ENCODE measurements at places on chromosomes 16 and 17.

DNA sequence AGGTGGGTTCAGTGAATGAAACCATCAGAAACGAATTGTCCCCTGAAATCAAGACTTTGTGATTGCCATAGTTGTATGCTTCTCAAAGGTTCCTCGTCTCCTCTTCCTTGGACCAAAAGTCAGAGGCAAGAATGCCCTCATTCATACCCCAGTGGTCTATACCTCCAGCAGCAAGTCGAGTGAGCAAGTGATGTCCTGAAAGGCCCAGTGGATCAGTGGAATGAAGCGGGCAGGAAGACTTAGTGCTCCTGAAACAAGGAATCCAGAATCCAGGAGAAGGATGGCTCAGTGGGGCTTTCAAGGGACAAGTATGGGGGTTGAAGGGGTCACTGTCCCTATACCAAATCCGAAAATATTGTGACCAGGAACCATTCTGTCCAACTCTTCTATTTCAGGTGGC, 5.3 kb upstream of the ERBB2 start:
- no peak for DNase-seq

GRCh38 chr17:83028851-83029250, 50.6 kb upstream of the METRNL start:
- DNase-seq, result no peak

DNA sequence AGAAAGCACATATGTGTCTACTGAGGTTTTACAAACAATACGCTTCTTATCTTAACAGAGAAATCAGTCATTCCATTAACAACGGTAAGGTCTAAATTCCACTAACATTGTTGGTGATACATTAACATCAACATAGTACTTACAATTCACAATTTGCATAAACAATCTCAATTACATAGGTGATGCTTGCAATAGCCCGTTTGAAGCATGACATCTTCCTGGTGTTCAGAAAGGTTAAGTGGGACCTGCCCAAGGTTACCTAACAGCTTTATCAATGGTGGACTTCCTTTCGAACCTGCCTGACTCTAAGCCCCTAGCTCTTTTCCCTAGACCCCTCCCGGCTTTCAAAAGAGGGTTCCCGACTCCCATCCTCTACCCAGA, 699 bp downstream of the FAM222B start:
- no peak for DNase-seq

GRCh38 chr16:88383401-88384221, 852 bp downstream of the ZNF469 start:
- DNase-seq, result peak; percentile 8

DNA sequence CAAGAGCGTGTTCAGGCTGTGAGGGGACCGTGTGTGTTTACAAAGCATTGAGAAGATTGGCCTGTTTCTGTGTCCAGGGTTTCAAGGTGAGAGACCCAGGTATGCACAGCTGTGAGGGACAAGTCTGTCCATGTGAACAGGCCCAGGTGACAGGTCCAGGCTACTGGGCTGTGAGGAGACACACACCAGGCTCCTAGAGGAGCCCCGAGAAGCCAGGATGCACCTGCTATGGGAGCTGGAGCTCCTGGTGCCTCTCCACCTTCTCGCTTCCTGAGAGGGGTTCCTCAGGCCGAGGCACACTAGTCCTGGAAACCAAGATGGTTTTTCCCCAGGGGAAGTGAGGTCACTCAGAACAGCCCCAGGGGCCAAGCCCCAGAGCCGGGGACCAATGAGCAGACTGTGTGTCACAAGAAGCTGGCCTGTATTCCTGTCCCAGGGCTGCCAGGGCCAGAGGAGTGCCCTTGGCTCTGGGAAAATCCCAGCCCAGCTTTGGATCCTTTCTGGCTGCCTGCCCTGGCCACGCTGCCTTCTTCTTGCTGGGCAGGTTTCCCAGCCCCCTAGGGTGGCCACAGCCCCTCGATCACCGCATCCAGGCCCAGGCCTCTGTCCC, 153.4 kb upstream of the PLCG2 start:
- DNase-seq, result peak; percentile 70

DNA sequence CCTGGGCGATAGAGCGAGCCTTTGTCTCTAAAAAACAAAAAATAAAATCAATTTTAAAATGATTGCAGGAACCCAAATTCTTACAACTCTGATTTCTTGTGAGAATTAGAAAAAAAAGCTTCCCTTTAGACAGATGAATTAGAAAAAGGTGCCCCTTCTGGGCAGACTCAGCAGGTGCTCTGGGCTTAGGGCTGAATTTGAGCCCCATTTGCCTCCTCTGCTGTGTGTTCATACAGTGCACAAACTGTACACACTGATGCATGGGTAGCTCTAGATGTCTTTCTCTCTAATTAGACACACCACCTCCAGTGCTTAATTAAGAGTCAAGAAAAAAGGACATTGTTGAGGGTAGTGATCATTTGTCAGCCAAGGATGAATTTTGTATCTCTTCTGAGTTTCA, 38.5 kb upstream of the NOL11 start:
- no peak for DNase-seq

- no peak for DNase-seq
Observed at GRCh38 chr17:55448681-55449080, 27.0 kb upstream of the MMD start.

GRCh38 chr16:79449067-79449769, 151.3 kb downstream of the MAF start:
- DNase-seq, result no peak

DNA sequence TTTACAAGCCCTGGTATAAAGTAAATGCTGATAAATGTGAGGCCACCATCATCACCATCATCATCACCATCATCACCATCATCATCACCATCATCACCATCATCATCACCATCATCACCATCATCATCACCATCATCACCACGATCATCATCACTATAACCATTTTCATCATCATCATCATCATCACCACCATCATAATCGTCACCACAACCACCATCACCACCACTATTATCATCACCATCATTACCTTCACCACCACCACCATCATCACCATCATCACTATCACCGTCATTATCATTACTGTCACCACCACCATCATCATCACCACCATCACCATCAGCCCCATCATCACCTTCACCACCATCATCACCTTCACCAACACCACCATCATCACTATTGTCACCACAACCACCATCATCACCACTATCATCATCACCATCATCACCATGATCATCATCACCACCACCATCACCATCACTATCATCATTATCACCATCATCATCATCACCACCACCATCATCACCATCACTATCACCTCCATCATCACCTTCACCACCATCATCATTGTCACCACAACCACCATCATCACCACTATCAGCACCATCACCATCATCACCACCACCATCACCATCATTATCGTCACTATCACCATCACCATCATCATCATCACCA, 16.6 kb upstream of the ZNF469 start:
- DNase-seq, result no peak

- DNase-seq, result no peak
Observed at GRCh38 chr16:84110527-84110926, 6.2 kb downstream of the MBTPS1 start.

DNA sequence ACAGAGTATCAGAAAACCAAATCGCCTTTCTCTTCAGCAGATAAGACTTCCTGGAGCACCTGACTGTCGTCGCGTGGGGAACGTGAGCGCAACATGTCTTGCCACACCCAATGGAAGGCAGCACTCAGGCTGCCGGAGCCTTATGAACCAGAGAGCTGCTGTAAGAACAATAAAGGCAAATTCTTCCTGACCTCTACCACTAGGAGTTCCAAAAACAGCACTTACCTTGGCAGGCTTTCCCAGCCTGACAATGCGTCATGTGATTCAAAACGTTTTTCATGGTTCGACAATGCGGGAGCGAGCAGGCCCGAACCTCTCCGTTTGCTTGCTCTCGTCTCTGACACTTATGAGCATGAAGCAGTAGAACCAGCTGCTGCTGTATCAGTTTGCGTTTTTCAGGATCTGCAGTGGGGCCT, 75.8 kb upstream of the TRAP1 start:
- DNase-seq, result no peak

- no peak for DNase-seq
Observed at GRCh38 chr17:31144428-31144827, 49.7 kb downstream of the NF1 start.

DNA sequence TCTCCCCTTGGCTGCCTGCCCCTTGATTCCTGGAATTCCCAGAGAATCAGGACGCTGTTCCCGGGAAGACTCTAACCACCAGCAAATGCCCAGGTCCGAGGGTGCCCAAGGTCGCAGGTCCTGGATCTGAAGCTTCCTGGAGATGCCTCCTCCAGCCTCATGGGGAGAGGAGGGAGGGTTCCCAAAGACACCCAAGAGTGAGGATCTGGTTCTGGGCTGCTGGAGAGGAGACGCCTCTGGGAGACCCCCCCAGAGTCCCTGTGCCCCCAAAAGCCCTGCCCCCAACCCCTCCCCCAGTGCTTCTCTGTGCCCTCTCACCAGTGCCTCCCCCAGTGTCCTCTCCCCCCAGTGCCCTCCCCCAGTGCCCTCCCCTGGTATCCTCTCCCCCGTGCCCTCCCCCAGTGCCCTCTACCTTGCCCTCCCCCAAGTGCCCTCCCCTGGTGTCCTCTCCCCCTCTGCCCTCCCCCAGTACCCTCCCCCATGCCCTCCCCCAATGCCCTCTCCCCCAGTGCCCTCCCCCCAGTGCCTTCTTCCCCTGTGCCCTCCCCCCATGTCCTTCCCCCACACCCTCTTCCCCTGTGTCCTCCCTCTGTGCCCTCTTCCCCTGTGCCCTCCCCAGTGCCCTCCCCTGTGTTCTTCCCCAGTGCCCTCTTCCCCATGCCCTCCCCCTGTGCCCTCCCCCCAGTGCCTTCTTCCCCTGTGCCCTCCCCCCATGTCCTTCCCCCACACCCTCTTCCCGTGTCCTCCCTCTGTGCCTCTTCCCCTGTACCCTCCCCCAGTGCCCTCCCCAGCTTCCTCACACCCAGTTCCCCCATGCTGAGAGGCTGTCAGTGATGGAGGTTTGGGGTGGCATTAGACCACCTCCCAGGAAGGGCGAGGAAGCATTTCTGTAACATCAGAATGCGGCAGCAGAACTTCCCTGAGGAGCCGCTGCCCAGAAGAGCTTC, 6.3 kb upstream of the SECTM1 start:
- DNase-seq, result no peak

DNA sequence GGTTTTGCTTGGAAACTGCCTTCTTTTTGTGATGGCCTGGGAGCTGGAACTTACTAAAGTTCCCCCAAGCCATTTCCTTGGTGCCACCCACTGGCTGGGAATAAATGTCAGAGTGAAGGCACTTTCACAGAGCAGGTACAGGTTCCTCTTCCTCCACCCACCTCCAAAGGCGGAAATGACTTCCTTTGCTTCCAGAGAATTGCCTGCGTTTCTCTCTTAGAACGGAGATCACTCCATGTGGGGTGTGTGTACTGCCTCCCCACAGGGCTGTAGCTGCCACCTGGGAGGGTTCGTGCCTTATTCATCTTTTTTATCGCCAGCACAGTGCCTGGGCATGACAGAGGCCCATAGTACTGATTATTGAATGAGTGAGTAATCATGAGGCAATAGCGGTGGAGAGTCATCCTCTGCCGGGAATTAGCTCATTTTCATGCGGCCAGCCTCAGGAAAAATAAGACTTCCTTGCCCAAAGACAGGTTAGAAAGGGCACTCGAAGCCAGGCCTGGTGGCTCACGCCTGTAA, 32.2 kb upstream of the HAS3 start:
- no peak for DNase-seq

- DNase-seq, result no peak
Observed at GRCh38 chr16:27717726-27718125, 167.8 kb downstream of the KATNIP start.

DNA sequence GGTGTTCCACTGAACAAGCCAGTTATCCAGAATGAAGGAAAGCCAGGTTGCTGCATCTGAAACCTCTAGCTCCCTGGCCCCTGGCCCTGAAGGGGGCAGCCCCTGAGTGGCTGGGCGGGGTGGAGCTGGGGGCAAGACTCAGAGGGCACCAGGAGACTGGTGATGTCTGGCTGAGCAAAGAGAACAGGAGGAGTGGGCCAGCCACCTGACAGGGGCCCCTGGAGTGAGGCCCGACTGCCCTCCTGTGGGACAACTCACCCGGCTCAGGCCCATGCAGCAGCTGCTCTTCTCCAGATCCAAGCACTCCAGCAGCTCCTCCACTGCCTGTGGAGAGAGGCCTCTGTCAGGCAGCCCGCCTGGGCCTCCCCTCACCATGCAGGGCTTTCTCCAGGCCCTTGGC, 60.4 kb downstream of the PIPOX start:
- DNase-seq, result no peak

DNA sequence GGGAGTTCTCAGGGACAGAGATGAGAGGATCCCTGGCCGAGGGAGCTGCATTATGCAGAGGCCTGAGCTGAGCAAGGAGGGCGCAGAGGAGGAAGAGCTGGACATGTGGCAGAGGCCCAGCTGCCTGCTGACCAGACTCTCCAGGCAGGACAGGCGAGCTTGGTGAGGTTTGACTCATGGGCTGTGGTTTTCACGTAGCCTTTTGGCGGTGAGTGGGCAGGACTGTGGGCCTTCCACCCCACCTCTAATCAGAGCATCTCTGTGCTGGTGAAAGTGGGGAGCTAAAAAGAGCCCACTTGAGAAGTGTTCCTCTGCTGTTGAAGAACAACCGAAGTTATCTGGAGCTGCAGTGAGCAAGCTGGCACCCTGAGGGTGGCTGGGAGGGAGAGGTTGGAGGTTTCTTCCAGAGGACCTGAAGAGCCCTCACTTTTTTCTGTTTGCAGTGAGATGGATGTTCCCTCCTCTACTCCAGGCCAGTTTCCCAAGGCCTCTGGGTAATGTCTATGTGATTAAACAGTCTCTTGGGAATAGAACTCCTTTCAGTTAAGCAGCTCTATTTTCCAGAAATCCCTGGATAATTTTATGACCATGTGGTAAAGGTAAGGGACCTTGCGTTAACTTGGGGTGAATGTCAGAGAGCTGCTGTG, 11.9 kb downstream of the EPN2 start:
- DNase-seq, result no peak

- DNase-seq, result peak; percentile 42
Observed at GRCh38 chr16:86575754-86576557, 2.4 kb upstream of the FOXL1 start.

- no peak for DNase-seq
Observed at GRCh38 chr17:55116440-55116914, 147.9 kb downstream of the STXBP4 start.

GRCh38 chr17:31405890-31406371, 14.5 kb downstream of the RAB11FIP4 start:
- no peak for DNase-seq

GRCh38 chr17:42865638-42866094, 14.7 kb downstream of the AOC3 start:
- DNase-seq, result no peak

- DNase-seq, result no peak
Observed at GRCh38 chr17:79627766-79628690, 17.2 kb upstream of the RBFOX3 start.

DNA sequence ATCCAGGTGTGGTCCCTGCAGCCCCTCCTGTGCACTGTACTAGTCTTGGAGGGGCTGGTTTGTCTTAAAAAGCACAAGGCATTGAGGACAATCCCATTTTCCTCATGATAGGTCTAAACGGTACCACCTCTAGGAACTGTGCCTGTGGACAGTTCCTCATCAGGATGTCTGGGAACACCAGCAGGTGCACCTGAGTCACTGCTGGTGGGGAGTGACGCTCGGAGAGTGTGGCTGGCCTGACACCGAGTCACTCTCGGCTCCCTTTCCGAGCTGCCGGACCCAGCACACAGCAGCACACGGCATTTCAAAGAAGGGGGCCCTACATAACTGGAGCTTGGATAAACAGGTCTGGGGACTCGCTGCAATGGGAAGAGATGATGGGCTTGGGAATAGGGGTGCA, 25.6 kb downstream of the LRRC75A start:
- DNase-seq, result no peak

- no peak for DNase-seq
Observed at GRCh38 chr17:32958418-32958817, 30.5 kb downstream of the TMEM98 start.

Measured in inflammatory macrophage treated with lipopolysaccharide for 4 hours (primary cell).